Uterus (tissue), 4 donors: ENCODE measurements at places on chromosomes 6 and 20. TPM values are rescaled to one million over a fixed set of nuclear protein-coding genes. Genes with fewer than 3 reads are reported as not detected.

DNA sequence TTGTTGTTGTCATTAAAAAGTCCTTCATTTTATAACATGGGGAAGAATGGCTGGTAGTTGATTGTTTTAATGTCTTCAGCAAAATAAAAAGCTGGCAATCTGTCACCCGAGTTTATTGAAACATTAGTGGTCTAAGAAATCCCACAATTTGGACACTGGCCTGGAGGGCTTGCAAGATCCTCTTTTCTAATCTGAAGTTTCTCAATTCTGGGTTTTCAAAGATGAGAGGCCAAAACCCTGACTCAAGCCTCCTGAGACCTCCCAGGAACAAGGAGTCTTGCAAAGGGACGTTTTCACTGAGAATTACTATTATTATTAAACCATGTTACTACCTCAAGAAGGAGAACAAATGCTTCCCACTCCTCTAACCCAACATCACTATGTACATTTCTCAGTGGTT lies 19.5 kb downstream of the MAP1LC3A start:
- DNase-seq, result no peak

- DNase-seq, result no peak
These were observed 11.1 kb upstream of the EXOC2 start for GRCh38 chr6:704046-704445.

DNA sequence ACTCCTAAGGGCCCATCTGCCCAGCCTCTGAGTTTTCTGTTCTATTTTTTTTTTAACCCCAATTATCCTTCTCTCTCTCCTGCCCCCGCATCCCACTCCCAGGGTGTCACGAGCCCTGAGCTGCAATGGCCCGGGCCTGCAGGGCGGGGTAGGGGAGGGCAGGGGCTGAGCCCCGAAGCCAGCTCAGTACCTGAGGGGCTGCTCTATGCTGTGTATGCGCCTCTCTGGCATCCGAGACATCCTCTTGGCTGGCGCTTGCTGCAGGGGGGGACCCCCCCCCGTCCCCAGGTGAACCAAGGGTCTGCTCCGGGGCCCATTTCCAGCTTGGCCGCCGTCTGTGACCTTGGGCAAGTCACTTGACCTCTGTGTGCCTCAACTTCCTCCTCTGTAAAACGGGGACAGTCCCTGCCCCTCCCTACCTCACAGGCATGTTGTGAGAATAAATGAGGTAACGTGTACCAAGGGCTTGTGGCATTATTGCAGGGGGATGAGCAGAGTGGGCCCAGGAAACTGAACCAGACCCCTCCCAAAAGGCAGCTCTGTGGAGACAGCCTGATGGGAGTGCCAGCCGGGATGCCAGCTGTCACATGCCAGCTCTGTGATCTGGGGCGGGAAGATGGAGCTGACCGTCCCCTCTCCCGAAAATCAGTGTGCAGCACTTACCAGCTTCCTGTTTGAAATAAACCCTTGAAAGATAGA lies 13.0 kb upstream of the MYL9 start:
- DNase-seq, result no peak

GRCh38 chr6:112787371-112787770 lies 440.2 kb downstream of the RFPL4B start:
- no peak for DNase-seq

- no peak for DNase-seq
These were observed 23.8 kb upstream of the SAMHD1 start for GRCh38 chr20:36975099-36975818.

- no peak for DNase-seq
These were observed 55.1 kb downstream of the KIAA0408 start for GRCh38 chr6:127404133-127404532.

GRCh38 chr20:31603822-31604566 lies 1.1 kb upstream of the ID1 start:
- DNase-seq, result peak; percentile 89

- DNase-seq, result no peak
These were observed 264.6 kb upstream of the CDYL start for GRCh38 chr6:4511641-4512020.

GRCh38 chr6:6218759-6219085 lies 101.7 kb downstream of the F13A1 start:
- DNase-seq, result no peak

- DNase-seq, result no peak
These were observed 40.0 kb downstream of the NUDT3 start for GRCh38 chr6:34352305-34352937.

GRCh38 chr6:79762370-79762769 lies 131.2 kb downstream of the SH3BGRL2 start:
- no peak for DNase-seq

GRCh38 chr6:50818673-50819072 lies at the start of gene TFAP2B:
TFAP2B (plus strand) TSS chr6:50818871; CDS start chr6:50818892, 21 bp downstream.
- no peak for DNase-seq

Gene IL17A
- not detected for total RNA-seq

- no peak for DNase-seq
These were observed 54.8 kb downstream of the CAP2 start for GRCh38 chr6:17448165-17448564.

Gene KCNK17
- total RNA-seq, result 2.3 TPM

GRCh38 chr6:158242071-158242606 lies 70.1 kb upstream of the TULP4 start:
- DNase-seq, result no peak

GRCh38 chr20:44792796-44793195 lies 17.6 kb downstream of the RIMS4 start:
- no peak for DNase-seq

DNA sequence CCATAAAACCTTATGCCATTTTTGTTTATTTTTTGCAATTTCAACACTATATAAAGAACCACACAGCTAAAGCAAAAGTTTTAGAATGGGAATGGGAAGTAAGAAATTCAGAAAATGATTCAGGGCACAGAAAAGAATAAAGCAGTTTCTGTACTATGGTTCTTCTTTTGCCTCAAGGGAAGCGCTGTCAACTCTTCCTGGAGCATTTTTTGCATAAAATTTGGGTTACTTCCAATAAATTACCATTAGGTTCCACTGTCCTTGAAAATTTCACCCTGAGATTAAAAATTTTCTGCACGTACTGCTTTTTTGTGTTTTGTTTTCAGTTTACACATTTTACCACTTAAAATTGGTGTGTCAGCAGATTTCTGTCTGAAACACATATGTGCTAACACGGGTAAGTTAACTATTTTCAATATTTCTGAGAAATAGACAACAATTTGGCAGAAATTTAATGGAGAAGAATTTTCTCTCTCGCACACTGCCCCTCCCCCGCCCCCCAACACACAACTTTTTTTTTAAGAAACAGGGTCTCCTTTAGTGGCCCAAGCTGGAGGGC lies 79.6 kb downstream of the ADAT2 start:
- no peak for DNase-seq

DNA sequence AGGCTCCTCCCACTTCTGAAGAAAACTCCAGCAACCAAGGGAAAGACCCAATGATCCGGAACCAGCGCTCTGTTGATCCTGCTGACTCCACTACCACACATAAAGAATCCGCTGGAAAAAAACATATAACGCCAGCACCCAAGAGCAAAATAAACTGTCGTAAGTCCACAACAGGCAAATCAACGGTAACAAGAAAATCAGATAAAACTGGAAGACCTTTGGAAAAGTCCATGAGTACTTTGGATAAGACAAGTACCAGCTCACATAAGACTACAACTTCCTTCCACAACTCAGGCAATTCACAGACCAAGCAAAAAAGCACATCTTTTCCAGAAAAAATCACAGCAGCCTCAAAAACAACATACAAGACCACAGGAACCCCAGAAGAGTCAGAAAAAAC lies 8.0 kb downstream of the MUCL3 start:
- DNase-seq, result no peak

DNA sequence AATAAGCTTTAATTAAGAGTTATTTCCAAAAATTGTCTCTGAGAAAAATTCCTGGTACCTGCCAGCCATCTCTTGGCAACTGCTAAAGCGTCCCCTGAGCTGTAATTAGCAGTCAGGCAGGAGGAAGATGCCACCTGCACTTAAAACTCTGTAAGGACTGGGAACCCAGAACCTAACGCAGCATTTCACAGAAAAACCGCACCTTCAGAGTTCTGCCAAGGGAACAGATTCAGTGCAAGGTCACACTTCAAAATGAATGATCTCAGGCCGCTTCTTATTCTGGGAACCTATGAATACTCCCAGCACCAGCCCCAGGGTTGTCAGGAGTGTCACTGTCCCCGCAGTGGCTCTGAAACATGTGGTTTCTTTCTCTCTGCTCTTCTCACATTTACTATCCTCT lies 36.7 kb downstream of the INSM1 start:
- DNase-seq, result no peak

DNA sequence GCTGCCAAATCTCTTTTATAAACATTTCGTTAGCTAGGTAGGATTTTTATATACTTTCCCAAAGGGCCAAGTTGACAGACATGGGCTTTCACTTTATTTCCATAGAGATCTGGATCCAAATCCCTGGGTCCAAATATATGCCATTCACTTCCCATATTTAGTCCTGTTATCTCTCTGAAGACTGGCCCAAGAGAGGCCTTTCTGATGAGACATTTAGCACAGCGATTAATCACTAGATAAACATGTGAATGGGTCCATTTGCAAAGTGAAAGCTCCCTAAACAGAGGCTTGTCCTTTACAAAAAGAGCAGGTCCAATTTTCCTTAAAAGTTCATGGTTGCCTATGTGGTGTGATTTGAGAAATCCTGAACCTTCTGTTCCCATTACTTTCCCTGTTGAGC lies 132.6 kb downstream of the TRMT11 start:
- DNase-seq, result no peak

DNA sequence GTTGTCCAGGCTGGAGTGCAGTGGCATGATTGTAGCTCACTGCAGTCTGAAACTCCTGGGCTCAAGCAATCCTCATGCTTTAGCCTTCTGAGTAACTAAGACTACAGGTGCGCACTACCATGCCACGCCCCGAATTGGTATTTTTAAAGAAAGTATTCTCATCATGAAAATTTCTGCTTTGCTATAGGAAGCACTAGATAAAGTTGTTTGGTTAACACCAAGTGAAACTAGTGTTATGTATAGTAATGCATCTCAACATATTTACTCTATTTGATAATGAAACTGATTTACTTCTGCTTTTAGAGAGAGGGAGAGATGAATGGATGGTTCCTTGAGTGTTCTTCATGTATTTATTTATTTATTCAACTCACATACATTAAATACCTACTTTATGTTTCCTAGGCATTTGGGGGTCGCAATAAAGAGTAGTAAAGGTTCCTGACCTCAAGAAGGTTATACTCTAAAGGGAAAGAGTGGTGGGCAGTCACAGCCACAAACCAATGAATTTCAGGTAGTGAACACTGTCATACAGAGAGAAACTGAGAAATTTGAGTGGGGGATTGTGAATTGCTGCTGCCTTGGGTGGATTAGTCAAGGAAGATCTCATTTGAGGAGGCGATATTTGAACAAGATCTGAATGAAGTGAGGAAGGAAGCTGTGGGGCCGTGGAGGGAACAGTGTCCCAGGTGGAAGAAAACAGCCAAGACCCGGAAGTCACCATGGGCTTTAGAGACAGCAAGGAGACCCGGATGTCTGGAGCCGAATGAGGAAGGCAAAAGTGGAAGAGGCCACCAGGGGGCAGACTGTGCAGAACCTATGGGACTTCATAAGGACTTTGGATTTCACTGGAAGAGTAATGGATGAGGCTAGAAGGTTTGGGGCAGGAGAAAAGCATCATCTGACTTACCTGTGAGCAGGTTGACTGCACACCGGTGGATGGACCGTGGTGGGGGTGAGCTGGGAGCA lies 185.6 kb downstream of the TSHZ2 start:
- no peak for DNase-seq

DNA sequence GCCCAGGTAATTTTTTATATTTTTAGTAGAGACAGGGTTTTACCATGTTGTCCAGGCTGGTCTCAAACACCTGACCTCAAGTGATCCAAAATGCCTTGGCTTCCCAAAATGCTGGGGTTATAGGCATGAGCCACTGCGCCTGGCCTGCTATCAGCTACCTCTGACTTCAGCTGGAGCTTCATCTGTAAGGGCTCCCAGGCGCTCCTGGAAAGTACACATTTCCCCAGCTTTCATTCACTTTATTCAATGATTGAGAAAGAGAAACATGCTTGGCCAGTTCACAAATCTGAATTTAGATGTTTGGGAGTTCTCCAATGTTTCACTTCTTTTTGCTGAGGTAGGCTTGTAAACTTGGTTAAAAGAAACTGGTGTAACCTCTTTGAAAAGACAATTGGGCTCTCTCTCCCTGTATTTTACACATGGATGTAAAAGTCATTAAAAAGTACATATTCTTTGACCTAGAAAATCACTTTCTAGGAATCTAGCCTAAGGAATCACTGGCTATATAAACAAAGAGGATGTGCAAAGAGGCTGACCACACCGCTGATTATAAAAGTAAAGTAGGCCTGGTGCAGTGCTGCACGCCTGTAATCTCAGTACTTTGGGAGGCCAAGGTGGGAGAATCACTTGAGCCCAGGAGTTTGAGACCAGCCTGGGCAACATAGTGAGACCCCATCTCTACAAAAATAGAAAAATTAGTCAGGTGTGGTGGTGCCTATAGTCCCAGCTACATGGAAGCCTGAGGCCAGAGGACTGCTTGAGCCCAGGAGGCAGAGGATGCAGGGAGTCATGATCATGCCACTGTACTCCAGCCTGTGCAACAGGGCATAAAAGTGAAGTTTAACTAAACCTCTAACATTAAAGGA lies 128.9 kb downstream of the BACH2 start:
- DNase-seq, result no peak

Gene VIP
- 0.77 TPM for total RNA-seq
